ENCODE measurements at places on chromosomes 16 and 17.

- DNase-seq, result no peak
Measured at GRCh38 chr16:29911676-29912010, 11.4 kb downstream of the ASPHD1 start.

GRCh38 chr16:57653936-57654335 is 14.2 kb upstream of the ADGRG3 start:
- no peak for DNase-seq

- no peak for DNase-seq
Measured at GRCh38 chr16:84879569-84880487, 60.0 kb downstream of the CRISPLD2 start.

- DNase-seq, result no peak
Measured at GRCh38 chr16:77059446-77059845, 131.5 kb upstream of the MON1B start.

DNA sequence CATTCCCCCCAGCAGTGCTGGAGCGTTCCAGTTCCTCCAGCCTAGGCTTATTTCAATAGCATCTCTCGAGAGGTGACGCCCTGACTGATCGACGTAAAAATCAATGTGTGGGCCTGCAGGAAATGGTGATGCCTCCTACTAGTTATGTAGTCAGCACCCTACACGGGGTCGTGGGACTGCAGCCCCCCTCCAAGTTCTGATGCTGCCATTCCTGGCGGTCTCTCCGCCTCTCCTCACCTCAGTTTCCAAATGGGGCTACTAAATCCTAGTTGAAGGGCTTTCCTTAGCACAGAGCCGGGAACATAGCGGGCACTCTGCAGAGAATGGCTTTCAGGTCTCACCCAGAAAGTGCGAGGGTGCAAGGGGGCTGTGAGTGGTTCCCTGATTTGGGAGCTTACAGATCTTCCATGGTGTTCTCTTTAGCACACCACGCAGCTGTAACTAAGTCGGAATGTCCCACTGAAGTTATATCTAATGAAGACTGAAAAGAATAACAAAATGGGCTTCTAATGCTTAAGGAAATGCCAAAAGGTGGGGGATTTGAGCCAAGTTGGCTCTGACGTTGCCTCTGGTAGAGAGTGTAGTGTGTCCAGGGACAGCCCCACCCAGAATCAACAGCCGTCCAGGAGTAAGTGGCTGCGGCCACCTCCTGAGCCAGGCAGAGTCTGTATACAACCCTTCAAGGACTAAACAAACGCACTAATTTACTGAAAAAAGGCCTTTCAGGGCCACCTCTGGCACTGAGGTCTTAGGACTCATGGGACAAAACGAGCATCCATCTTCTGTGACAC is 299.7 kb upstream of the FOXF1 start:
- DNase-seq, result no peak

- DNase-seq, result peak; percentile 39
Measured at GRCh38 chr17:57784226-57784895, 39.3 kb upstream of the CCDC182 start.

DNA sequence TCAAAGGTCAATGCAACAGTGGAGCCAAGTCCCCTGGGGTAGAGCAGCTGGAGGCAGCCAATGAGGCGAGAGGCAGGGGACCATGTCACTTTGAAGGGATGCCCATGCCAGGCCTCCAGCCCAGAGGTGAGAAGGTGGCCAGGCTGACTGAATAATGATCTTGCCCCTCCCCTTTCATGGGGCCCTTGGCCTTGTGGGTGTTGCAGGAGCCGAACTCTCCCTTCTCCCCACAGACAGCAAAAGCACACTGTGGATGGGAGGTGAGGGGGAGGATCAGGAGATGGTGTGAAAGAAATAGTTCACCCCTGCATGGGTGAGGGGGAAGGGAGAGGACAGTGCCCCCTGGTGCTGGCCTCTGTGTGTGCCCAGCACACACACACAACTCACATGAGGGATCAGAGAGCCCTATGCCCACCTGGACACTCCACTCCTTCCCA is 15.8 kb upstream of the TBX21 start:
- DNase-seq, result no peak

DNA sequence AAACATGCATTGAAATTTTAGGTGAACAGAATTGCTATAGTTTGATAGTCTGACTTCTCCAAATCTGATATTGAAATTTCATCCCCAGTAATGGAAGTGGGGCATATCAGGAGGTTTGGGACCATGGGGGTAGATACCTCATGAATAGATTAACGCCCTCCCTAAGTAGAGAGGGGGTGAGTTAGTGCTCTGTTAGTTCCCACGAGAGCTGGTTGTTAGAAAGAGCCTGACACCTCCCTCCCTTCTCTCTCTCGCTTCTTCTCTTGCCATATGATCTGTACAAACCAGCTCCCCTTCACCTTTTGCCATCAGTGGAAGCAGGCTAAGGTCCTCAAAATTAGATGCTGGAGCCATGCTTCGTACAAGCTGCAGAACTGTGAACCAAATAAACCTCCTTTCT is 78.8 kb downstream of the BRIP1 start:
- no peak for DNase-seq

DNA sequence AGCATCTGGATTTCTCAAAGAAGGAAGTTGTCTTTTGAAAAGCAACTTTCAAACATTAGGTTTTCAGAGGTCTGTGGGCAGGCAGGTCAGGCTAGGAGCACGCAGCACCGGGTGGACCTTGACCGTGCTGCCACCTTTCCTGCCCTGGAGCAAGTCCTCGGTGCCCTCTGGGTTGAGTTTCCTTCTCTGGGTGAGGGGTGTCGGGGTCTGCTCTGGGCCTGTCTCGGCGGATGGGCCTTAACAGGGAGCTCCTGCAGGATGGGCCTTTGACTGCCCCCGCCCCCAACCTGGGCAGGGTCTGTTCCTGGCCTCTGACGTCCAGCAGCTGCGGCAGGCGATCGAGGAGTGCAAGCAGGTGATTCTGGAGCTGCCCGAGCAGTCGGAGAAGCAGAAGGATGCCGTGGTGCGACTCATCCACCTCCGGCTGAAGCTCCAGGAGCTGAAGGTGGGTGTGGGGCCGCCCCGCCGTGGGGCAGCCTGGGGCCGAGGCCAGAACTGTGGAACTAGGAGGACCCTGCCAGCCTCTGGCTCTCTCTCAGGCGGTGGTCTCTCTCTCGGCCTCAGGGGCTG is 8.7 kb downstream of the DEF8 start:
- DNase-seq, result no peak

GRCh38 chr16:10156099-10156498 is 26.1 kb downstream of the GRIN2A start:
- no peak for DNase-seq

GRCh38 chr17:64147110-64148016 is 17.4 kb upstream of the ERN1 start:
- no peak for DNase-seq

DNA sequence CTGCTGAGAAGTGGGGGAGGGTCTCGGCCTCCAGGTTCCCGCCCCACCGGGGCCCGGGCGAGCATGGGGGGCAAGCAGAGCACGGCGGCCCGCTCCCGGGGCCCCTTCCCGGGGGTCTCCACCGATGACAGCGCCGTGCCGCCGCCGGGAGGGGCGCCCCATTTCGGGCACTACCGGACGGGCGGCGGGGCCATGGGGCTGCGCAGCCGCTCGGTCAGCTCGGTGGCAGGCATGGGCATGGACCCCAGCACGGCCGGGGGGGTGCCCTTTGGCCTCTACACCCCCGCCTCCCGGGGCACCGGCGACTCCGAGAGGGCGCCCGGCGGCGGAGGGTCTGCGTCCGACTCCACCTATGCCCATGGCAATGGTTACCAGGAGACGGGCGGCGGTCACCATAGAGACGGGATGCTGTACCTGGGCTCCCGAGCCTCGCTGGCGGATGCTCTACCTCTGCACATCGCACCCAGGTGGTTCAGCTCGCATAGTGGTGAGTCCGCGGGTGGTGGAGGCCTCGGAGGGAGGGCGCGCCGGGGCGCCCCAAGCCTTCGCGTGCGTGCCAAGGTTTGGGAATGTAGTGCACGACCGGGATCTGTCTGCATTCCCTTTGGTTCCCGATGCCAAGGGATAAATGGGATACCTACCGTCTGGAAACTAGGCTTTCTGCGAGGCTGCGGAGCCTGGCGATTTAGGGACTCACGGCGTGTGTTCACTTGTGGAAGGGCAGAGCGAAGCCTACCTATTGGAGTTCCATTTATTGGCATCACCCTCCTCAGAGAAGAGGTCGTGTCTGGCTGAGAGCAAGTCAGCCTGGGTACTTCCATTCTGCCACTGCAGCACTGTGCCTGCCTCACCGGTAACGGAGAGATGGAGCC is 1.0 kb downstream of the ZNRF1 start:
- no peak for DNase-seq

DNA sequence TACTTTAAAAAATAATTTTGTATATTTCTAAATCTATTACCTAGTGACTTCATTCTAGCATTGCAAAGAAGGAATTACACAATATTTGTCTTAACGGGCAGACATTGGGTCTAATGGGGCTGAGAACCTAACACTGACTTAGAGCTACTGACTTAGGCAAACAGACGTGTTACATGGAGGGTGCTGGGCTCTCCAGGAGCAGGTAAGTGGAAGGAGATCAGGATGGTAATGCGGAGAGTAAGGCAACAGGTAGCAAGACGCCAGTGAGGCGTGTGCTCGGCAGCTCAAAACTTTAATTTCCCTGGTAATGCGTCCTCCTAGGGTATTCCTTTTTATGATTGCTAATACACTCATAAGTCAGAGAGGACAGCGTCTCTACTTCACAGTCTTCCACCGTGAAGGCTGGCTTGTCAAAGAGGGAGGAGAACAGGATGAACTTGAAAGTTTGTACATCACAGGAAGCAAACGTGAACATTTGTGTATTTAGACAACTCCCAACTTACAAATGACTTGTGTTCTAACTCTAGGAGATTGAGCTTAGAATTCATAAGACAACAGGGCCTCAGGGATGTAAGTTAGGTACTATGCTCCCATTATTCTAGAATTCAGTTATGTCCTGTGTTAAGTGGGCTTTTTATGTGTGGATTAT is 4.6 kb downstream of the KRT28 start:
- no peak for DNase-seq

- DNase-seq, result no peak
Measured at GRCh38 chr17:11221196-11221595, 19.8 kb upstream of the SHISA6 start.

DNA sequence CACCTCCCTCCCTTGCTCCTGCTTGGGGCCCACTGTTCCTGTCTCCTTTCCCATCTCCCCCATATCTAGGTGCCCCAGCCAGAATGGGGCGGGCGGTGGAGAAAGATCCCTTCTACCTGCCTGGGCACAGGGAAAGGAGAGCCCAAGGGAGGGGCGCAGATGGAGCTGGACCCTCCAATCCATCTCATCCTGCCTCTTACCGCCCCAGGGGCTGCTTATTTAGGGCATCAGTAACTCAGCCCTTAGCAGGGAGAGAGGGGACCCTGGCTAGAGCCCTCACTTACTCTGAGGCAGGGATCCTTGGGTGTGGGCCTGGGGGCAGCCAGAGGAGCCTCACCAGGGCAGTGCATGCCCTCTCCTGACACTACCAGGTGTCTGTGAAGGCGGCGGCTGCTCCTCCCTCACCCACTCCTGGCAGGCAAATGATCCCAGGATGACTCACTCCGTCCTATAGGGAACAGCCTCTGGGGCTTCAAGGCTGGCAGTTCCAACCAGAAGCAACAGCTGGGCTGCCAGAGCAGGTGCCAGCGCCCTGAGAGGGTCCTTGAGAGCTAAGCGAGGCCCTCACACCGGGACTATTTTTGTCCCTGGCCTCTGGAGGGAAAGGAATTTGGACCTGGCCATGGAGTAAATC is 16.3 kb upstream of the BCAR1 start:
- DNase-seq, result peak; percentile 96

- DNase-seq, result peak; percentile 62
Measured at GRCh38 chr17:54153423-54153822, 330.7 kb downstream of the KIF2B start.

DNA sequence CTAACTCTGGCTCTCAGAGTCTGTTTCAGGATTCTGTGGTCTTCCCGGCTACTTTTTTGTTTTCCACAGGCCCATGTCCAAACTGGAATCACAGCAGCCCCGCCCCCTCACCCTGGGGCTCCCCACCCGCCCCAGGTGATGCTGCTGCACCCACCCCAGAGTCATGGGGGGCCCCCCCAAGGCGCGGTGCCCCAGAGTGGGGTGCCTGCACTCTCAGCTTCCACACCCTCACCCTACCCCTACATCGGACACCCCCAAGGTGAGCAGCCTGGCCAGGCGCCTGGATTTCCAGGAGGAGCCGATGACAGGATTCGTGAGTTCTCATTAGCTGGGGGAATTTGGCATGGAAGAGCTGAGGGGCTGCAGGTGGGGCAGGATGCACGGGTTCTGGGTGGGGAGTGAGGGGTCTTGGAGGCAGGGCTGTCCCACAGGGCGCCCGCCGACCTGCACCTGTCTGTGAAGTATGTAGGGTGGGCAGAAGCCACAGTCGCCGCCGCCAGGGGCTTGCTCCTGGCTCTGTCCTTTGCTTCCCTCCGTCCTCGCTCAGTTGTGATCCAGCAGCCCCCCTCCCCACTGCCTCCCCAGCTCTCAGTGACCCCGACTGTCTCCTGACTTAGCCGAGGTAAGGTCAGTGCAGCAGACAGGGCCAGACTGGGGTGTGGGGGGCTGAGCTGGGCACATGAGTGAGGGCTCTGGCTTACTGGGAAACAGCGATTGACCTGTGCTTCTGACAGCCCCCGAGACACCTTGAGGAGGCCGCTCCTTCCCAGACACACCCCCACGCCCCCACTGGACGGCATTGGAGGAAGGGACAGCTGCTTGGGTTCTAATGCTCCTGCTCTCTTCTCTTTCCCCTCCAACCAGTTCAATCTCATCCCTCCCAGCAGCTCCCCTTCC is 10.0 kb downstream of the TUFM start:
- DNase-seq, result no peak
